ENCODE measurements at places on chromosomes 7 and 10. TPM values are rescaled to one million over a fixed set of nuclear protein-coding genes. Genes with fewer than 3 reads are reported as not detected.

GRCh38 chr7:8295638-8296361, 33.8 kb upstream of the ICA1 start:
- H3K27ac ChIP-seq = no peak overlapping the region
- no peaks in the 10 kb centered on the region for H3K36me3 ChIP-seq
- no peak overlapping the region for H3K4me3 ChIP-seq
- peaks cover 3% of the 10 kb centered on the region for H3K4me1 ChIP-seq
- no peak for DNase-seq
- no peaks in the 10 kb centered on the region for H3K27me3 ChIP-seq

DNA sequence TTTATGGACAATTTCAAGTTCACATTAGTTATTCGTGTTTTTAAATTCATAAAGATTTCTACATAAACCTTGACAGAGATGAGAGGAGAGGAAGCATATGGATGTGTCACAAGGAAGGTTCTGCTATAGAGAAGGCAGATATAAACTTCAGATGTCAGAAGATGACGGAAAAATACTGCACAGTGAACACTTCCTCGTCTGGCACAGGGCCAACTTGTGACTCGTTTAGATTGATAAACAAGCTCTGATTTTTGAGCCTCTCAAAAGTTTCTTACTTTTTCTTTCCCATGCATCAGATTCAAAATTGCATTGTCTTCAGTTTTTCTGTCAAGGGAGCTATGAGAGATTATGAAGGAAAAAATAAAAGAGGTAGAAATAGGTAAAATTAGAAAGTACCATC, 156.4 kb upstream of the MINDY3 start:
- no peak overlapping the region for H3K27ac ChIP-seq
- H3K36me3 ChIP-seq = no peaks in the 10 kb centered on the region

DNA sequence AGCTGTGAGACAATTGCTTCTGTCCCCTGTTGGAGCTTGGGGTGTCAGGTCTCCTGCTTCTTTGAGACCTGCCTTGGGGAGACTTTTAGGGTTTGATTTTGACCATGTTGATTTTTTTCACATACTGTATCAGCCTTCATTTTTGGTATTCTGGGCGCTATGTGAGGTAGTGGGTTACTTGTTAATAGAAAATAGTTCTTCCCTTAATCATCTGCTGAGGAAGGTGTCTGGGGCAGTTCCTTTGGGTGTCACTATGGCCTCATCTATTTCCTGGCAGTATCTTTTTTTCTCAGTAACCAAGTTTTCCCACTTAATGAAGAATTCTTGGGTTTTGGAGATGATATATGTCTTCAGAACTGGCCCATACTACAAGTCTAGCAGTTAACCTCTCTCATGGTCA, 4.6 kb upstream of the NOLC1 start:
- H3K4me1 ChIP-seq = peaks cover 7% of the 10 kb centered on the region
- no peak overlapping the region for H3K4me3 ChIP-seq
- H3K36me3 ChIP-seq = peaks cover 13% of the 10 kb centered on the region
- DNase-seq = no peak

DNA sequence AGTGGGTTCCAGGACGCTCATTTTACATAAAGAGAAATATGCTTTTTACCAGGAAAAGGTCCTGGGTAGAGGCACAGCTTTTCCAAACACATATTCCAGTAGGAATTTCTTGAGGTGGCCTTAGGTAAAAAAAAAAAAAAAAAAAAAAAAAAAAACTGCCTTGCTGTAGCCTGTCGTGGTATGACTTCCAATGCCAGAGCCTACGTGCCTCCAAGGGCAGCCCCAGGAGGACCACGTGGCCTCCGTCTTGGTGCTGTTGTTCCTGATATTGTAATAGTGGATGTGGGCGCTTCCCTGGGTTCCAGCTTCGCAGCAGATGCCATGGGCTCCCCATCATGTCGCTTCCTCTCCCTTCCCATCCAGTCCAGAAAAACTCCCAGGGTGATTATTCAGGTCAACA, 49.3 kb downstream of the PRKAG2 start:
- H3K27me3 ChIP-seq = no peaks in the 10 kb centered on the region
- DNase-seq = no peak
- no peak overlapping the region for H3K4me3 ChIP-seq
- H3K4me1 ChIP-seq = peaks cover 5% of the 10 kb centered on the region
- H3K27ac ChIP-seq = no peak overlapping the region
- H3K36me3 ChIP-seq = no peaks in the 10 kb centered on the region

DNA sequence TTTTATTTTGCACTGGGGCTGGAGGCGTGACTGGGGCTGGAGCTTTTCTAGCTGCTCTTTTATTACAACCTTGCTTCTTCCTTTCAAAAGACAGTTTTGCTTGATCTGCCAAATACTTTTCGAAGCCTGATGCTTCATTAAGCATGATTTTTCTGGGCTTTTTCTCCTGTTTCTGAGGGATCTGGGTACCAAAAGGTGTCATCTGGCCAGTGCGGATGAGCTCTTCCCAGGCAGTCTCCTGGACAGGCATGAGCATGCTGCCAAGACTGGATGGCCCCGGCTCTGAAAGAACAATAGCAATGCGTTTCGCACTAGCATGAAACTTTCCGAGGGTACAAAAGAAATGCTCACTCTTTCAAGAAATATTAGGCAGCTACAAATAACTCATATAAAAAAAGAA, 14.4 kb downstream of the ERCC6 start:
- no peaks in the 10 kb centered on the region for H3K27me3 ChIP-seq
- no peaks in the 10 kb centered on the region for H3K4me1 ChIP-seq
- no peak overlapping the region for H3K27ac ChIP-seq
- H3K4me3 ChIP-seq = no peak overlapping the region

- no peak overlapping the region for H3K4me3 ChIP-seq
- H3K27me3 ChIP-seq = no peaks in the 10 kb centered on the region
- DNase-seq = no peak
Measured at GRCh38 chr10:29392376-29393021, 103.6 kb downstream of the LYZL1 start.

- no peak for DNase-seq
- no peaks in the 10 kb centered on the region for H3K36me3 ChIP-seq
- H3K27me3 ChIP-seq = no peaks in the 10 kb centered on the region
- no peaks in the 10 kb centered on the region for H3K4me1 ChIP-seq
- no peak overlapping the region for H3K4me3 ChIP-seq
Measured at GRCh38 chr10:74755273-74755672, 71.1 kb upstream of the KAT6B start.

DNA sequence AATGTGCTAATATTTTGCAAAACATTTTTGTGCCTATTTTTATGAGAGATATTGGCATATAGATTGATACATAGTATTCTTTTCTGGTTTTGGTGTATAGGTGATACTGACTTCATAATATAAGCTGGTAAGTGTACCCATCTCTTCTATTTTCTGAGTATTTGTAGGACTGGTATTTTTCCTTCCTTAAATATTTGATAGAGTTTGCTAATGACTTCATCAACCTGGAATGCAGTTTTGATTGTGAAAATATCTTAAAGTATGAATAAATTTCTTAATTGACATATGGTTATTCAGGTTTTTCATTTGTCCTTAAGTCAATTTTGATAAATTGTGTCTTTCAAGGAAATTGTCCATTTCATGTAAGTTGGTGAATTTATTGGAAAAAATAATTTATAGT, 6.1 kb upstream of the SCRN1 start:
- no peak overlapping the region for H3K4me3 ChIP-seq
- H3K27me3 ChIP-seq = no peaks in the 10 kb centered on the region
- H3K36me3 ChIP-seq = no peaks in the 10 kb centered on the region
- H3K27ac ChIP-seq = no peak overlapping the region
- H3K4me1 ChIP-seq = peaks cover 3% of the 10 kb centered on the region

DNA sequence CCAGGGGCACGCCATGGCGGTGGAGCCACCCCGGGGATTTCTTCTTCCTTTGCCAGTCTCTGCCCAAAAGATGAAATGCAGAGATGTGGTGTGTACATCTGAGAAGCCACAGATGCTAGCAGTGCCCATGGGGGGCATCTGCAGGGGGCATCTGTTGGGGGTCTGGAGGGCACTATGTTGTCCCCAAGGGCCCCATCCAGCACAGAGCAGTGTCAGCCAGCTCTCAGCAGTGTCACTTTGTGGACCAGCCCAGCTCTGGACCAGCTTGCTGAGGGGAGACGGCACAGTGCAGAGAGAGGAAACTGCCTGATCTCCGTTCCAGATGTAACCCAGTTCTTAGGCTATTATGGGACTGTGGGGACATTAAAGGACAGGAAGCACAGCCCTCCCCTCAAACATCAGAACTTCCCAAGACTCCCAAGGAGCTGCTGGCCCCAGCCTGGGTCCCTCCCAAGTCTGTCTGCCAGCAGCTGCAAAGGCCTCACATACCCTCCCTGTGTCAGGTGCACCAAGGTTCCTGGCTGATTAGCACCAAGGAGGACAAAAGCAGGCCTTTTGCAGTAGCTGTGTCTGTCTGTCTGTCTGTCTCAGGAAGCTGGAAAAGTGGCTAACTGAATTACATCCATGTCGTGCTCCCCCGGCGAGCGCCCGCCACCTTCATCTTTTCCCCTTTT, 536.5 kb downstream of the PTPRN2 start:
- H3K4me3 ChIP-seq = no peak overlapping the region
- H3K27me3 ChIP-seq = no peaks in the 10 kb centered on the region
- H3K36me3 ChIP-seq = no peaks in the 10 kb centered on the region
- H3K4me1 ChIP-seq = no peaks in the 10 kb centered on the region
- no peak for DNase-seq

- H3K27ac ChIP-seq = no peak overlapping the region
- H3K4me1 ChIP-seq = peaks cover 11% of the 10 kb centered on the region
- H3K36me3 ChIP-seq = no peaks in the 10 kb centered on the region
- H3K4me3 ChIP-seq = no peak overlapping the region
Measured at GRCh38 chr7:108460964-108461363, 4.7 kb upstream of the NRCAM start.

- no peak overlapping the region for H3K4me3 ChIP-seq
- H3K4me1 ChIP-seq = peaks cover 8% of the 10 kb centered on the region
- H3K36me3 ChIP-seq = no peaks in the 10 kb centered on the region
Measured at GRCh38 chr10:14536241-14537213, 205.8 kb upstream of the FRMD4A start.

DNA sequence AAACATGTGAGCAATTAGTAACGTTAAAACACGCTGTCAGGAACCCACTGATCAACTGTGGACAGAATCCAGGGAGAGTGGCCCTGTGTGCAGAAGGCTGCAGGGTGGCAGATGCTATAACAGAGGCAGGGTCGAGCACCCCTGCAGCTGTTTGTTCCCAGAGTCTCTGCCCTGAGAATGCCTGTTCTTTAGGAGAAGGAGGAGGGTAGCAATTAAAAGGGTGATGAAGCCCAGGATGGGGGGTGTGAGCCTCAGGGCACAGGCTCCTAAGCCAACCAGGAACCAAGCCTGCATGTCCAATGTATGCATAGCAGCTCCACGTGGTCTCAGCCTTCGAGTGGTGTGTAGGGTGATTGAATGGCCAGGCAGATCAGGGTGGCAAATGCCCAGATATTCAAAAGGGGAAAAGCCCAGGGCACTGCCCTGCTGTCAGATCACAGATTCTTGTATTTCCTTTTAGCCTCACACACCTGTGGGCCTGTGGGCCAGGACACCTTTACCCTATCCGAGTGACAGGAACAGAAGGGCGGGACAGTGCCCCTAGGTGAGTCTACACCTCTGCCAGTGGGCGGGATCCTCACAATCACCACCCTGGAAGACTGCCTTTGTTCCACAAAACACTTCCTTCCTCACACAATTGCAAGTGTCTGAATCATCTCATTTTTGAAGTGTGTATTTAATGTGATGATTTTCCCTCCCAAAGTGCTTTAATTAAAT, 7.3 kb downstream of the WDFY4 start:
- peaks cover 12% of the 10 kb centered on the region for H3K4me1 ChIP-seq
- no peak overlapping the region for H3K4me3 ChIP-seq
- DNase-seq = no peak
- no peaks in the 10 kb centered on the region for H3K36me3 ChIP-seq

- no peaks in the 10 kb centered on the region for H3K36me3 ChIP-seq
- H3K27ac ChIP-seq = no peak overlapping the region
- DNase-seq = no peak
- no peak overlapping the region for H3K4me3 ChIP-seq
Measured at GRCh38 chr10:21944727-21945386, 58.7 kb downstream of the DNAJC1 start.

DNA sequence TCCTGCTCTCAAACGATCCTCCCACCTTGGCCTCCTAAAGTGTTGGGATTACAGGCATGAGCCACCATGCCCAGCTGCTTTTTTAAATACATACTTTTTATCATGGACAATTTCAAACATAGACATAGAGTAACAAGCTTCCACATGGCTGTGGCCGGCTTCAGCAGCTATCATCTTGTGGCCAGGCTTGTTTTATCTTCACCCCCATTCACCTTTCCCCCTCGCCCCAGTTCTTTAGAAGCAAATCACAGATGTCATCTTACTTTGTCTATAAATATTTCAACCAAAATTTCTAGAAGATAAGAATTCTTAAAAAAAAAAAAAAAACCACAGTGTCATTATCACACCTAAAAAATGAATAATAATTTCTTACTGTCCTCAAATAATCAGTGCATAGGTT, 5.9 kb downstream of the FOXK1 start:
- H3K4me1 ChIP-seq = peaks cover 23% of the 10 kb centered on the region
- H3K4me3 ChIP-seq = no peak overlapping the region
- H3K27ac ChIP-seq = no peak overlapping the region
- DNase-seq = no peak
- H3K36me3 ChIP-seq = no peaks in the 10 kb centered on the region
- no peaks in the 10 kb centered on the region for H3K27me3 ChIP-seq

DNA sequence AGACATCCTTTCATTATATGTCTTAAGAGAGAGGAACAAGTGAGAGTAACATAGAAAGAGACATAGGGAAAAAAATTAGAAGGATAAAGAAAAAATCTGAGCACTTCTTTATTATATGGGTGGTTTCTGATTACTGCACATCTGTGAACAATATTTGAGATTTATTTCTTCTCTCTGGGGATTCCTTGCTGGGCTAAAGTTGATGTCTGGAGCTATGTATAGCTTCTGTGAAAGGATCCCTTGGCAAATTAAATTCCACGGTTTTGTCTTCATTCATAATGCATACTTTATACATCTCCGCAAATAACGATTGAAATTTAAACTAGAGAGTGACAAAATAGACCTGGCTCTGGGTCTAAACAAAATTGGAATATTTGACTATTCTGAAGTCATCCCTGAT, 232.2 kb upstream of the CTBP2 start:
- H3K36me3 ChIP-seq = no peaks in the 10 kb centered on the region
- H3K4me1 ChIP-seq = no peaks in the 10 kb centered on the region
- H3K4me3 ChIP-seq = no peak overlapping the region

Gene PODXL
- total RNA-seq = 22.3 TPM

Gene EPHA1
- 67.3 TPM for total RNA-seq

Gene ABLIM1
- 315 TPM for total RNA-seq

Gene OR2A2
- not detected for total RNA-seq

Gene CPN1
- total RNA-seq = not detected

Gene CHAT
- not detected for total RNA-seq

Gene GPRIN2
- total RNA-seq = 8.2 TPM

Gene MEOX2
- total RNA-seq = 3.2 TPM

Gene IFIT5
- 8.7 TPM for total RNA-seq

Gene GLI3
- total RNA-seq = 4.3 TPM

Gene TMEM273
- 20.6 TPM for total RNA-seq
